ENCODE measurements at places on chromosomes 1 and 21.

DNA sequence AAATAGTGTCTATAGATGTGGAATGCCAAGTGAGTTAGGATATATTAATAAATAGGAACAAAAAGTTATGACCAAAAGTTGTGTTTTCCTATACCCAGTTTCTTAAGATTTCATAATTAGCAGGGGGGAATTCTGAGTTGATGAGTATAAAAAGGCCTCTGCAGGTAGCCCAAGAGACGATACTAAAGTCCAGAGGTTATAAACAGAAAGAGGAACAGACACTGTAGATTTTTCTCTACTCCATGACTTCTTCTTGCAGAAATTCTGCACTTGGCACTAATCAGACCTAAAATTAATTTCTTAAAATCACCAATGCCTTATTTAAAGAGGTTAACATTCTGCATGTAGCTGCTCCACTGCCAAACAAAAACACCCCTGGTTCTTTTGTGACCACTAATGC is 62.6 kb downstream of the ROR1 start:
- no peak for DNase-seq

- DNase-seq, result no peak
Measured at GRCh38 chr1:151039521-151039920, 3.1 kb downstream of the BNIPL start.

GRCh38 chr1:113390871-113391648 is 745 bp downstream of the MAGI3 start:
- no peak for DNase-seq

- DNase-seq, result no peak
Measured at GRCh38 chr1:201377611-201378092, at the start of gene TNNT2. TNNT2 (minus strand) TSS chr1:201377680; CDS start chr1:201373254, 4,426 bp downstream.

- DNase-seq, result no peak
Measured at GRCh38 chr1:33516891-33517567, 44.6 kb downstream of the ZSCAN20 start.

- no peak for DNase-seq
Measured at GRCh38 chr1:208942394-208943130, 641.0 kb upstream of the CAMK1G start.

DNA sequence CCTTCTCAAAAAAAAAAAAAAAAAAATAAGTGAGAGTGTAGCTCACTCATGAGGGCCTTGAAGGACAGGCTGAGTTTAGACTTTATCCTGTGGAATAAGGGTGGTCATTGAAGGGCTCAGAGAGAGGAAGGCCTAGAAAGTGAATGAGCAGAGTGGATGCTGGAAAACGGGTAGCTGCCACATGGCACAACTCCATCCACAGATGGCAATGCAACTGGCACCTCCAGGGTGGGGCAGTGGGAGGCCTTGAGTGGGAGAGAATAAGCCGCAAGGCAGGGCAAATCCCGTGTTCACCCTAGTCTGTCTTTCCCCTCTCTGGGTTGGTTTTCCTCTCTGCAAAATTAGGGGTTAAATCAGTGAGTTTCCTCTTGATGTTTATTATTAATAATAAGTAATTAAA is 3.1 kb downstream of the TNNI1 start:
- DNase-seq, result no peak

GRCh38 chr1:208083016-208083714 is 161.0 kb downstream of the PLXNA2 start:
- no peak for DNase-seq

DNA sequence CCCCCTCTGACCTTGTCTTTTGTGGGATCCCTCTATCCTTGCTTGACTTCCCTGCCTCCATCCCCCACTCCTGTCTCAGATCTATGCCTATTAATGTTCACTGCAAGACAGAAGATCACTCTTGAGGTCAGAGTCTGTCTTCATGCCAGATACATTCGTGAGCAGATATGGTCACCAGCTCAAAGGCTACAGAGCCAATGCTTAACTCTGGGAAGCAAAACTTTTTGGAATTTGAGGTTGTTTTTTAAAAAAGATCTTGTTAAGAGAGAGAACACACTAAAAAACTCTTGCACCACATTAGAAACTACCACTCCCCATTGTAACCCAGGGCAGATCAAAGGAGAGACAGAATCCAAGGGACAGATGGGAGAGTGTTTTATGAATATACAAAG is 17.1 kb upstream of the A3GALT2 start:
- no peak for DNase-seq

GRCh38 chr1:56222914-56223540 is 356.3 kb downstream of the PLPP3 start:
- no peak for DNase-seq

DNA sequence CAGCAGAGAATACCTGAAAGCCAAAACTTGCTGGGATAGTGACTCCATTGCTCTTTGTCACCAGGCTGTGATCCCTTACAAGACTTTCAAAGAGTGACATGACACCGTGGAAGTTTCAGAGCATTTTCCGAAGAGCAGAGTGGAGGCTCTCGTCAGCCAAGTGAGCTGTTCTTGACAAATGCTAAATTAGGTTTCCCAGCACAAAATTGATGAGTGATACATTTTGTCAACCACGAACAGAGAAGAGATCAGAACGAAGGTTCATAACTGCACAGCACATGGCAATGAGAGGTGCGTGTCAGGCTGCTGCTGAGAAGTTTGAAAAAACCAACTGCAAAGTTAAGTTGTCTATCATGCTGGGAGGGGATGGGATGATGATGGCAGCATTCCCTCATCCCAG is 184.4 kb upstream of the C1orf174 start:
- DNase-seq, result no peak

GRCh38 chr1:46333300-46334029 is 7.1 kb upstream of the NSUN4 start:
- DNase-seq, result peak; percentile 57
